LNCaP clone FGC (cell line): ENCODE measurements at places on chromosomes 3 and 15.

DNA sequence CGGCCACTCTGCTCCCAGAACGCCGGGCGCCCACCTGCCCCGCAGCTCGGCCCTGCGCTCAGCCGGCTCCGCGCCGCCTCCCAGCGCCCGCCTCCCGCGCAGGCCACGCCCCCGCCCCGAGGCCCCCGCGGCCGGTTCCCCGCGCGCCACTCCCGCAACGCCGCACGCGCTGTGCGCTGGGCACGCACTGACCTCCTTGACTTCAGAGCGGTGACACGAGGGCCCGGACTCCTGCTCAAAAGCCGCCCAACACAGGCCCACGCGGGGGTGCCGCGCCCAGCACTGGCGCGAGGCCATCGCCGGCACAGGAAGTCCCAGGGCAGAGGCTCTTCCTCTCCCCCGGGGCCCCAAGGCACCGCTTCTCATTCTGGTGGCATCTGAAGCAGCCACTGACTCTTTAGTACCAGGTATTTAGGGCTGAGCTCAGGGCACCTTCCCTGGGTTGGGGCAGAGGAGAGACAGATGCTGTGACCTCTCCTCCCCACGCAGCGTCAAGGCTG is 12.4 kb downstream of the TNK2 start:
- no peak for DNase-seq

DNA sequence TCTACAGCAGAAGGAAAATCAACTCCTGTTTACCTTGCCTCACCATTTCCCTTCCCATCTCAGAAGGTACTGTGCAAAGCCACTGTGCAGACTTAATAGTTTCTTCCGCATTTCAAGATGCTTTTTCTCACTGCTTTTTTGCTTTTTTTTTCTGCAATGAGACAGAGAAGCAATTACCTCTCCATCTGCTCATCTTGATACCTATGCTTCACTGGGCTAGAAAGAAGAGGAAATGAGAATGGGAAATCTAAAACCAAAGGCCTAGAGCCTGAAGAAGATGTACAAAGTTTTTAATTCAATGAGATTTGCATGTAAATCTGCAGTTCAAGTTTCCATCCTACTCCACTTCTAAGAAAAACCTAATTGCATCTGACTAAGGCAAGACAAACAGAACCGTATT is 238.1 kb upstream of the SETMAR start:
- no peak for DNase-seq

- no peak for DNase-seq
Measured at GRCh38 chr3:182965861-182966366, 14.4 kb downstream of the DCUN1D1 start.

- DNase-seq, result no peak
Measured at GRCh38 chr3:187713504-187713903, 11.1 kb upstream of the RTP2 start.

GRCh38 chr3:45794177-45794560 is 2.2 kb downstream of the SLC6A20 start:
- no peak for DNase-seq

DNA sequence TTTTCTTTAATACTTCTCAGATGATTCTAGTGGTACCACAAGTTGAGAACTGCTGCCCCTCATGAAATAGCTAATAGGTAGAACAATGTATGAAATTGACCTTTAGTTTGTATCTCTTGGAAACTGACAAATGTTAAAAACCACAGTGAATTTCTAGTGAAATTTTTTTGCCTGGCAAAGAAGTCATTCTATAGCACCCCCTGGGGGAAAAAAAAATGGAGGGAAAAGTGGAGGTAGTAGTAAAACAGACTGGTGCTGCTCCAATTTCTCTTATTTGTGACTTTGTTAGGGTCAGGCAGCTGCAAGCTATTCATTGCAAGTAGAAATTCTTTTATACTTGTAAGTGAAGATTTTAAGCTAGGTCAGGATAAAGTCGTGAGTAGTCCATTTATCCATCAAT is 605.0 kb downstream of the NLGN1 start:
- DNase-seq, result no peak

DNA sequence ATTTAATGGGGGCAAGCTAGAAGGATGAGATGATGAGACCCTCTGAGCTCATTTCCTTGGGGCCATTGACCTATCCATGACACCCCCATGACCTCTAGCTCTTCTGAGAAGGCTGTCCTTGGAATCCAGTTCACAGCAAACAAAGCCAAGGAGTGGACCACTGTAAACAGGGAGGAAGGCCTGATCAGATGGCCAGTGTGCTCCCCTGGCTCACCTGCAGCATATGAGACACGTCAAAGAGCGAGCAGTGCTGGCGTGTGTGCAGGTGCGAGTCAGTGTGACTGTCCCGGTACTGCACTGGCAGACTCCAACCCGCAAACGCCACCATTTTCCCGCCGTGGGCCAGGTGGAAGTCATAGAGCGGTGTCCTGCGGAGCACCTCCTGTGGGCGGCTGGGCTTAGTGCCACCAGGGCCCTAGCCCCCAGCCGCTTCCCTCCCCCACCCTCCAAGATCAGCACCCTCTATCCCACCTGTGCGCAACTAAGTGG is 339 bp downstream of the AMT start:
- no peak for DNase-seq

GRCh38 chr3:131880948-131881347 is 153.9 kb downstream of the CPNE4 start:
- no peak for DNase-seq

DNA sequence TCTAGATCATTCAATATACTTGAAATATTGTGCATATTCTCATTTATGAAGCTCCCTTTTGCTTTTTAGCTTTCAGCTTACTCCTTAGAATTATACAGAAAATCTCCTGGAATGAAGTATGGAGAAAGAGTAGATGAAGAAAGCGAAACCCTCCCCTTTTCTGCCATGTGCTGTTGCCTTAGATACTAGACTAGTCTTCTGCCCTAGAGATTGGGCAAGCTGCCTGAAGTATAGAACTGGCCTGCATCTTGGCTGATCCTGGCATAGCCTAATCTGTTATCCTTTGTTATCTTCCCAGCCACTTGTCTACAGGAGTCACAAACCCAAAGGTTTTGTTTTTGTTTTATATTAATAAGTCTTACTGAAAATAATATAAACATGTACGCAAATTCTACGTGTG is 138.8 kb downstream of the RBPMS2 start:
- no peak for DNase-seq

DNA sequence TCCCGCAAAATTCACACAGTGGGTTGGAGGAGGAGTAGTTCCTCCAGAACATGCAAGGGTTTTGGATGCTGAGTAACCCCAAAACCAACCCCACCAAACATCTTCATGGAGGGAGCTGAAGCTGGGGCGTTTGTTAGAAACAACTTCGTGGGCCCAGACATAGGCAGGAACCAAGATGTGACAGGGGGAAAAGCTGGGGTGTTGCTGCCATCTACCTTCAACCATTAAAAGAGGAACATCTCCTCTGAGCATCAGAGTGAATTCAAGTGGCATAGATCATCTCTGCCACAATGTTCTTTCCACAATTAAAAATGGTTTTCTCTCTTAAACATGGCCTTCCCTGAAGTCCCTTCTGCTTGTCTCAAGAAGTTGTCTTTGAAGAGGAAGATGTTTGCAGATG is 20.5 kb downstream of the SIDT1 start:
- no peak for DNase-seq

DNA sequence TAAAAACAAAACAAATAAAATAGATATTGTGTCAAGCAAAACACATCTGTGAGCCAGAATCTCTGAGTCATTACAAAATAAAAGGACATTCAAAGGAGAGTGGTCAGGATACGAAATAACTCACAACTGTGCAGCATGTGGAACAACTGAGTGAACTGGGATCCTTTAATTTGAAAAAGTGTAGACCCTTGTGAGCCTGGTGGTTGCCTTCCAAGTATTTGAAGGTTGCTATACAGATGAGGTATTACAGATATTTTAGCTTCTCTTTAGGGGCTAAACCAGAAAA is 26.7 kb downstream of the KCNMB2 start:
- no peak for DNase-seq

GRCh38 chr15:29322415-29322814 is 52.8 kb upstream of the NSMCE3 start:
- DNase-seq, result no peak

DNA sequence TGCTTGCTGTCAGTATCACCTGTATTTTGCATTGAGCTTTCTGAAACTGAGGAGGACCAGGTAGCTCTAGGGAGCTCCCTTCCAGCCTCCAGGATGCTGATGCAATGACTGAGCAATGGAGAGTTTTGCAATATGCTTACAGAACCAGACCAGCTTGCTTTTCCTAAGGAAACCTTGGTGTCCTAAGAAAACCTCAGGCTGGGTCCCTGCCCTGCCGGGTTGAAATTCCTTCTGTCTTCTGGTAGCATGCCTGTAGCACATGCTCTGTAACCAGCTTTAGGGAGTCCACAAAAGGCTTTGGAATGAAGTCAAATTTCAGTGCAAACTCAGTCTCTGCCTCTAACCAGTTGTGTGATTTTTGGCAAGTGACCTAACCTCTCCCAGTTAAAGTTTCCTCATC is 65.8 kb upstream of the GSK3B start:
- DNase-seq, result peak; percentile 96

GRCh38 chr3:151526757-151527156 is 65.9 kb upstream of the IGSF10 start:
- DNase-seq, result no peak

- DNase-seq, result no peak
Measured at GRCh38 chr3:134542287-134542958, 56.6 kb downstream of the CEP63 start.

GRCh38 chr3:59235634-59236012 is 185.8 kb upstream of the CFAP20DC start:
- no peak for DNase-seq

GRCh38 chr3:56624725-56625124 is 58.3 kb downstream of the TASOR start:
- no peak for DNase-seq

GRCh38 chr3:56775445-56775837 is 26.3 kb downstream of the ARHGEF3 start:
- DNase-seq, result no peak

- DNase-seq, result no peak
Measured at GRCh38 chr15:90300988-90301706, 35.7 kb downstream of the NGRN start.

DNA sequence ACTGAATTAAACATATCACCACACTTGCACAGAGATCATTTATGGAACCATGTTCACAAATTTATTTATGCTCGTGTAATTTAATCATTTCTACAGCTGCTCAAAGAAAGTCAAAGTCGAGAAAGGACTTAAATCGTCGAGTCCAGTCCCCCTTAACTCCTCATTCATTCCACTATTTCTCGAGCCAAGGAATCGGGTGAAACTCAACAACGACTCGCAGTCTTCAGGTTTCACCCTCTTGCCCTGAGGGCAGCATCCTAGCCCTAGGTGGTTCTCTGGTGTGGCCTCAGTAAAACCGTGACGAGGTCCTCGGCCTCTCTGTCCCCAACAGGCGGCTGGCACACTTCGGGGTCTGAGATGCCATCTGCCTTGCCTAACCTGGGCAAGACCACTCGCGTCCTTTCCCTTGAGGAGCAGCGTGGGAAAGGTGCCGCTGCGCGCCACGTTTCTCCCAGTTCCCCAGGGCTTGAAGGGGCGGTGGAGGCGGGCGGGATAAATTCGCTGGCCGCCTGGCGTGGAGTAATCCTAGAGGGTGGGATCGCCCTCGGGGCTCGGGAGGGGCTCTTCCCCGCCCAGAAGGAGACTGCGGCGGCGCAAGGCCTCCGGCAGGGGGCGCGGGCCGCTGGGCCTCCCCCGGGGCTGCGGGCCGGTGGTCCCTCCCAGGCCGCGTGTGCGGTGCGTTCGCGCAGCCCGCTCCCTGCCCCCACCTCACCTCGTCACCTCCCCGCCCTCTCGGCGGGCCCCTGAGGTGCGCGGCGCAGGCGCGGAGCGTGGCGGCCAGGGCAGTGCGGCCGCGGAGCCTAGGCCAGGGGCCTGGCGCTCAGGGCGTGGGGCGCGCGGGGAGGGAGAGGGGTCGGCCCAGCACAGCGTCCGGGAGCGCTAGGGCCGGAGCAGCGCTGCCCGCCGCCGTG is at the start of gene ZNF639:
ZNF639 (plus strand) TSS at position 746 of the 911 bp plus-strand sequence. CDS start 5,263 bp downstream, outside the sequence.
- DNase-seq, result no peak

GRCh38 chr3:33858131-33858530 is 59.7 kb downstream of the PDCD6IP start:
- no peak for DNase-seq

DNA sequence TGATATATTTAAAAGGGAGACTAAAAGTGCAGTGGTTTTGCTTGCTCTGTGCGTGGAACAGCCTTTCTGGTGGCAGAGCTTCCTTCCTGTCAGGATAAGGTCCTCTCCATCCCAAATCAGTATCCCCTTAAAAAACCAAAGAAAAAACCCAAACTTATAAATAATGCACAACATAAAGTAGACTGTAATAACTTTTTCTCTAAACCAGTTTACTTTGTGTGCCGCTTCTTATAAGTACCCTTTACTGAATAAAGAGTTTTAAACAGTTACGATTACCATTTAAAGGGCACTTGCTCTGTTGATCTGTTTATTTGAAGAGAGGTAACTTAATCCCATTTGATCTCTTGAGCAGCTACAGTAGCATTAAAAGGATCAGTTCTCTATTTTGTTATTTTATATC is 2.5 kb downstream of the PIK3CA start:
- no peak for DNase-seq
